RCC 7860 (cell line): ENCODE measurements at places on chromosomes 1 and 21.

- DNase-seq: no peak
Measured at GRCh38 chr1:56064705-56065104, 514.7 kb downstream of the PLPP3 start.

GRCh38 chr1:17080880-17081279, 27.0 kb upstream of the SDHB start:
- no peak for DNase-seq

DNA sequence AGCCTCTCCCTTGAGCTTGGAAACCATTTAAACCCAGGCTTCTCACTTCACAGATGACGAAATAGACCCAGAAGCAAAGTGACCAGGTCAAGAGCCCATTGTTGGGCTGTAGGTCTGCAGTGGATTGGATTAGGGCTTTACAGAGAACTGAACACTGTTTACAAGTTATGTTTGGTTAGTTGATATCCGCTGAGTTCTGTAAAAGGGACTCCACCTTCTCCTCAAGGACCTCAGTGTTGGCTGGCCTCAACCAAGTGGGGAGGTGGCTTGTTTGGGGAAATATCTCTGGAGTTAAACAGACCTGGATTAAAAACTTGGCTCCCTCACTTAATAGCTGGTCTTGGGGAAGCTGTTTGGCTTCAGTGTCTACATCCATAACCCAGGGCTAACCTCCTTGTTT, 88.1 kb downstream of the UCK2 start:
- DNase-seq: no peak

- DNase-seq: no peak
Measured at GRCh38 chr1:181398544-181398943, 84.8 kb upstream of the CACNA1E start.

DNA sequence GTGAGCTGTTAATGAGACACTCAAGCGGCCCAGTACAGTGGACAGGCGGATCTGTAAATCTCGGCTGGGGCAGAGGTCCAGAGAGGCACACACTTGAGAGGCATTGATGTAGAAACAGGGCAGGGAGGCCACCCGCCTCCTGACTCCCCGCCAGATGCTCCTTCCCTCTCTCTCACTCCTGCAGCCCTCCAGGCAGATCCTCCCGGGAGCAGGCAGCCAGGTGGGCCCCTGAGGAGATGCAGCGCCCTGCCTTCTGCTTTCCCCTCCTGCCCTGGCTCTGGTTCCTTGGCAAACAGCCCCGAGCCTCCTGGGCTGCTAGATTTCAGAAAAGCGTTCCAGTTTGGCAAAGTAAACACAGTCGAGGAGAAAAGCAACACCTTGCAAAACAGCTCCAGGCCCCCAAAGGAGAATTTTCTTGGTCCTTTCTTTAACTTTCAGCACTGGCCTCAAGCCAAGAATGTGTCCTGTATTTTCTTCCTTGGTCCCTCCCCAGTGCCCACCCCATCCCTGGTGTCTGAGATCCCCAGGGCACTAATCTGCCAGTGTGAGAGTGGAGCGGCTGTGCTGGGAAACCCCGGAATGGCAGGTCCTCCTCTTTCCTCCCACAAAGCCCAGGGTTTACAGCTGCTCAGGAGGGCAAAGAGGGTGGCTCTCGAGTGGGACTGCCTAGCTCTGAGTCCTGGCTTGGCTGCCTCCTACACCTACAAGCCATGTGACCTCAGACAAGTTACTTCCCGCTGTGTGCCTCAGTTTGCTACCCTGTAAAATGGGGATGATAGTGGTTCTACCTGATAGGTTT, 29.4 kb upstream of the IFNLR1 start:
- no peak for DNase-seq

DNA sequence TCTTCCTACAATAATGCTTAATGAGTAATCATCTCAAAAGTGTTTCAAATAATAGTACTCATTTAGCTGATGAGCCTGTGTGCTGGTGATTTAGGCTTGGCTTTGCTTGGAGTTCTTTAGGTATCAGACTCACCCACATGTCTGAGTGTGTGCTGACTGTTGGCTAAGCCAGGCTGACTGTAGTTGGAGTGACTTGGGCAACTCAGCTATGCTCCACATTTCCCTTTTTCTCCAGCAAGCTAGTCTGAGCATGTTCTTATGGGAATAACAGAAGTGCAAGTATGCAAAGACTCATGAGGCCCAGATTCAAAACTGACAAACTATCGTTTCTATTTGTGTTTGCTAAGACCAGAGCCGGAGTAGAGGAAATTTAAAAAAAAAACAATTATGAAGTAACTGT, 99.0 kb upstream of the ADGRL4 start:
- no peak for DNase-seq

GRCh38 chr1:246155923-246156322, 351.2 kb downstream of the SMYD3 start:
- no peak for DNase-seq

GRCh38 chr1:243543501-243543900, 287.7 kb downstream of the SDCCAG8 start:
- no peak for DNase-seq

DNA sequence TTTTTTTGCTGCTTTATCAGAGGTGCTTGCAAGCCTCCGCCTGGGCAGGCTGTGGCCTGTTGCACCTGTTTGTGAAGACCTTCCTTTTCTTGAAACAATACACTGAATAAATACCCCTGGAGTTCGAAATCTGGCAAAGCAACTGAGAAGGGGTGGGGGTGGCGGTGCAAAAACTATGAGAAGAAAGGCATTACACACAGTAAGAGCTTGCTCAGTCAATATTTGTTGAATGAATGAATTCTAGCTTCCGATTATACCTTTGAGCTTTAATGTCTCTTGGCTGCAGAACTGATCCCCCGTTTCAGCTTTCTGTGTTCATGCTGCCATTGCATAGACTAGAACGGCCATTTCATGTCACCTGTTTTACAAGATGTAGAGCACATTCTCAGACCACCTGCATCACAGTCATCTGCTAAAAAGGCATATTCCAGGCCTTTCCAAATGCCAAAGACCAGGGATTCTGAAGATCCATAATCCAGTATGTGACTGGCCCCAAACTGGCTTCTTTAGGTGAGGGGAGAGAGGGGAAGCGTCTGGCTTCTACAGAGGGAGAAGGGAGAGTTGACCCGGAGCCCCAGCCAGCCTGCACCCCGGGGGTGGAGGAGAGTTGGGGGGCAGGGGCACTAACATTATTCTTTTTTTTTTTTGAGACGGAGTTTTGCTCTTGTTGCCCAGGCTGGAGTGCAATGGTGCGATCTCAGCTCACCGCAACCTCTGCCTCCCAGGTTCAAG, 111.5 kb downstream of the ETS2 start:
- DNase-seq: no peak

DNA sequence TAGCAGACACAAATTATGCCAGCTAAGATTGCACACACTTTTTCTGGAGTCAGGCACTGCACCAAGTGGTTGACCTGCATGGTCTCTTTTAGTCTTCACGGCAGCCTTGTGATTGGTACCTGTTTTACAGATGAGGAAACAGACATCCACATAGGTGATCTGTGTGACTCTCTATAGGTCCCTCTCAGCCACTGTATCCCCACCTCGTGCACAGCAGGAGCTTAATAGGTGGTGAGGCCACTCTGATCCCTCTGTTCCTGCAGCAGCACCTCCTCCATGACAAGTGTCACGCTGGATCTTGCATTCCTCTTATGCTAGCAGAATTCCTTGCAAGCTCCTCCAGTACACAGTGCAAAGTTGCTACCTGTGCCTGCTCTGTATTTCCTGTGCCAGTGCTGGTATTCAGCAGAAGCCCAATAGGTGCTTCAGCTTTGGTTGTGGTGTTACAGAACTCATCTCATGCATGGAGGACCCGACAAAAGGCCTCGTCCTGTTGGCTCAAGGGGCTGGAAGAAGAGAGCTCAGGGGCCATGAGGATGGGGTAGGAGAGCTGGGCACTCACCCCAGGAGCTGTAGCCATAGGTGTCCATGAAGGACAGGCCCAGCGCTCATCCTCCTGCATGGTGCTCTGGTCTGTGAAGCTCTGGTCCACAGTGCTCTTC, 546.7 kb downstream of the PTPRU start:
- DNase-seq: no peak

GRCh38 chr1:182626527-182626926, 22.3 kb upstream of the RGS16 start:
- DNase-seq: no peak

DNA sequence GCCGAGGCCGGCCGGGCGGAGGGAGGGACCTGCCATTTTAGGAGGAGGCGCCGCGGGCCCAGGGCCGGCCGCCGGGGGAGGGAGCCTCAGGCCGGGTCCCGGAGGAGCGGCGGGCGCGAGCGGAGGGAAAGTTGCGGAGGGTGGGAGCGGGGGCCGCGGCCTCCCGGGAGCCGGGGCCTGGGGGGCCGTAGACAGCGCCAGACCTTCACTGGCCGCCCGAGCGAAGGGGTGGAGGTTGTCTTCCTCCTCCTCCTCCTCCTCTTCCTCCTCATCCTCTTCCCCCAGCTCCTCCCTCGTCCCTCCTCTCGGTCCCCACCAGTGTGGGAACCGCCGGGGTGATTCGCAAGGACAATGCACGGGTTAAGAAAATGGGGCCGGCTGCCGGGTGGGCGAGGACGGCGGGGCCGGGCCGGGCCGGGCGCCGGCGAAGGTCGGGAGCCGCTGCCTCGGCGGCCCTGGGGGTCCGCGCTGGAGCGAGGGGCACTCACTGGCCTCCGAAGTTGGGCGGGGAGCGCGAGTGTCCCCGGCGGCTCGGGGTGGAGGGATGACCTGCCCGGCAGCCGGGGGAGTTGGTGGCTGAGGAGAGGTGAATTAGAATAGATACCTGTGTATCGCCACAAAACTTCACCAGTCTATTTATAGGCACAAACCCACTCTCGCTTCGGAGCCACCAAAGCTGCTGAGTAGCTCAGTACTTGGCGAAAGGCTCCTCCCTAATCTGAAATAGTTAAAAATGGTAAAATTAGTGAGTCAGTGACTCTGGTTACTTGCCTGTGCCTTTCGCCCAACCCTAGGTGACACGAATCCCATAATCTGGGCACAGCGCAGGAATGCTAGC, 1.3 kb downstream of the DYRK1A start:
- peak; percentile 39 for DNase-seq

- DNase-seq: peak; percentile 23
Measured at GRCh38 chr1:147245586-147246021, 3.1 kb downstream of the CHD1L start.

DNA sequence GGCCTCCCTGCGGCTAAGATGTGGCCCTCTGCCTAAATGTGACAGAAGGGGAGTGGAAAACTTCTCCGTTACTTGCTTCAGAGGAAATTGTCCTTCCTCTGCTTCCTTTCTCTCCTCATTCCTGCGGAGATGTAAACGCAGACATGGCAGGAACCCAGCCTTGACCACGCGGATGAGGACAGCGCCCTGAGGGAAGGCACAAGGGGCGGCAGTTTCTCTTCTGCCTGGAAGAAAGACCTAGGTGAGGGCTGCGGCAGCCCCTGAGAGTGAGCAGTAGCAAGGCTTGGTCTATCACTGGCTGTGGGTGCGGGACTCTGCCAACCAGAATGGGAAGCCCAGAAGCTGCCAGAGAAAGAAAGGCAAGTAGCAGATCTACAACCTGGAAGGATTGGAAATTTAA, 14.0 kb upstream of the CTPS1 start:
- DNase-seq: no peak

- no peak for DNase-seq
Measured at GRCh38 chr21:18253799-18254198, 9.2 kb downstream of the CHODL start.

DNA sequence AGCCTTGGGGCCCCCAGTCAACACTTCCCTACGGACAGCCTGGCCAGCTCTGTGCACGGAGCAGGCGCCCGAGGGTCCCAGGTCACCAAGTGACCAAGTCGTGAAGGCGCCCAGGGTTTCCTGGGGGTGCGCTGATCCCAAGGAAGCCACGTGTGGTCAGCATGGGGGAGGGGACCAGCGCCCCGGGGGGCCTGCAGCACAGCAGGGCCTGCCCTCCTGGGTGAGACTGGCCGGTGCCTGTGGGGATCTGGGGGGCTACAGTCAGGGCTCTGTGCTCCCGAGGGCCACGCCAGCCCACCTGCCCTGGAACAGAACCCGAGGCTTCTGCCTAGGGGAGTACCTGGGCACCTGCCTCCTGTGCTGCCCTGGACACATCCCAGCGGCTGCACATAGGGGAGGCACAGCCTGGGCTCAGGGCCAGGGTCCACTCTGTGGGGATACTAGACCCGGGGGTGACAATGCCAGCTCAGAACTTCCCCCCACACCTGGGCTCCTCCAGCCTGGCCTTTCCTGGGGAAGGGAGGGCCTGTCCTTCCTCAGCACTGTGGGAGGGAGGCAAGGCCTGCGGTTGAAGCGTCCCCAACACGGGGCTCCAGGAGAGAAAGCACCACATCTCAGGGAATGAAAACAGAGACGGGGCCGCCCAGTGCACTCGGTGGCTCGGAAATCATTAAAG, 6.2 kb upstream of the POFUT2 start:
- DNase-seq: no peak

- no peak for DNase-seq
Measured at GRCh38 chr21:40615505-40616376, 231.2 kb downstream of the DSCAM start.

- no peak for DNase-seq
Measured at GRCh38 chr1:110243574-110243973, 33.5 kb downstream of the KCNC4 start.

- no peak for DNase-seq
Measured at GRCh38 chr1:244057474-244058385, 6.6 kb downstream of the ZBTB18 start.

DNA sequence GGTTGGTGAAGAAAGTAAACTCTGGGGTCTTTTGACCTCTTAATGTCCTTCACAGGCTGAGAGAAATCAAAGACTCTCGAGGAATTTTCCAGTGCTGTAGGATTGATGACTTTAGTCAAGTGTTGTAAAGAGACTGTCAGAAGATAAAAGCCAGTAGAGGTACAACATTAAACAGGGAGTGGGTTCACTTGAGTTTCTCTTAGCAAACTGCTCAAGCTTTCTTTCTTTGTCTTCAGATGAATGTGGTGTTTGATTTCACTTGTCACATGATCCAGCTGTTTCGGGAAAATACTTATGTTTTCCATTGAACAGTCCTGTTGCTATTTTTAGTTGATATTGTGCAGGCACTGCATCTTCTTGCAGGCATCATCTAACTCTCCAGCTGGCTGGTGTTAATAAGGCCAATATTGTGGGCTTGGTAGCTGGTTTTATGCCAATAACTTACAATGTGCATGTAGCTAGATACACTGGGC, 45.6 kb downstream of the XCL2 start:
- DNase-seq: no peak

DNA sequence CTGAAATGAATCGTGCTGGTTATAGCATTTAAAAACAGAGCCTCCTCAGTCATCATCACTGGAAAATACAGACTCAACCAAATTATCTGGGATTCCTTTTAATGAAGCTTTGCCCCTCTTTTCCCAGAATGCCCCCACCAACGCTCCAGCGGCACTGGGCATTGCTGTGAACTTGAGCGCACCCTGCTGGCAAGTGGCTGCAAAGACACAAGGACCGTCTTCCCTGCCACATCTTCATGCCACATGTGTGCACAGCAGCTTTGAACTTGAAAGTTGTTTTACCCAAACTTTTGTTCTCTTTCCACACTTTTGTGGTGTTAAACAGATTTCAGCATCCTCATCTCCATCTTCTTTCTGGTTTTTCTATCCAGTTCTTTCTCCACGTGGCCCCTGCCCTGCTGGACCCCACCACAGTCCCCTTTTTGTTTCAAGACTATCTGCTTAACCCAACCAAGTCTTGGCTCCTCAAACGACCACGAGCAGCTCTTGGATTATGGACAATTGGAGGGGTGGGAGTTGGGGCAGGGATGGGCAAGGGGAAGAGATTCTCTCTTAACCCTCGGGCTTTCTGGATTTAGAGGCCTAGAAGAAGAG, 12.8 kb upstream of the LMX1A start:
- peak; percentile 14 for DNase-seq

GRCh38 chr1:205576805-205577761, 54.7 kb downstream of the ELK4 start:
- DNase-seq: no peak

- DNase-seq: no peak
Measured at GRCh38 chr1:4563586-4563985, 90.8 kb upstream of the AJAP1 start.

GRCh38 chr1:16249596-16250241, 12.7 kb upstream of the CPLANE2 start:
- no peak for DNase-seq
